ENCODE measurements at places on chromosomes 13 and 19.

DNA sequence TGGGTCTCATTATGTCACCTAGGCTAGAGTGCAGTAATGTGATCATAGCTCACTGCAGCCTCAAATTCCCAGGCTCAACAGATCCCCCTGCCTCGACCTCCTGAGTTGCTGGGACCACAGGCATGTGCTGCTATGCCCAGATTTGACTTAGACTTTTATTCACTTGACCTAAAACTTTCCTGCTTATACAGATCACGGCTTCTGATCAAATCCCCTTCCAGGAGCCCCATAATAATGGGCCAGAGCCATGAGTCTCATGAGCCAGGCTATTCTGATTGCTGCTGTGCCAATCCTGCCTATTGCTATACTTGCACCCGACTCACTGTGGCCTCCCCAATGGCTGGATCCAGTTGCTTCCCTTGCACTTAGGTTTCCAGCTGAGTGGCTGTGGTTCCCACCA lies 42.0 kb downstream of the C1QTNF9 start:
- DNase-seq, result no peak

- no peak for DNase-seq
Measured at GRCh38 chr19:16106121-16106520, 5.6 kb upstream of the RAB8A start.

DNA sequence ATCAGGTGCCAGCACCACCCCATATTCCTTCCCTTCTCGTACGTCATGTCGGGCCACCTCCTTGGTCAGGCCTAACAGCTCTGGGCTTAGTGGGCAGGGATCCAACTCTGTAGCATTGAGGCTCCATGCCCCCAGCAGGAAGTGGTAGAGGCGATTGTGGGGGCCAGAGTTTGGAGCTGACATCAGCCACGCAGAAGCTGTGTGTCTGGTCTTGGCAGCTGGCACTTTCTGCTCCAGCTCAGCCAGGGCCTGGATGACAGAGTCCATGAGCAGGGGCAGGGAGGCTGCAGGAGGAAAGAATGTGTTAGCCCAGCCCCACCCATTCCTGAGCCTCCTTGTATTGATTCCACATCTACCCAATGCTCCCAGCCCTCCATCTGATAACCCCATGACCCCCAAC lies 3.0 kb downstream of the PGLYRP2 start:
- DNase-seq, result no peak

GRCh38 chr19:50897612-50898011 lies 13.6 kb downstream of the KLK4 start:
- DNase-seq, result no peak

GRCh38 chr13:82833923-82834322 lies 1048.4 kb downstream of the SLITRK1 start:
- DNase-seq, result no peak

- DNase-seq, result peak; percentile 69
Measured at GRCh38 chr19:12983542-12984142, 11.6 kb upstream of the NFIX start.

GRCh38 chr13:98916403-98916802 lies 61.5 kb downstream of the DOCK9 start:
- DNase-seq, result no peak

DNA sequence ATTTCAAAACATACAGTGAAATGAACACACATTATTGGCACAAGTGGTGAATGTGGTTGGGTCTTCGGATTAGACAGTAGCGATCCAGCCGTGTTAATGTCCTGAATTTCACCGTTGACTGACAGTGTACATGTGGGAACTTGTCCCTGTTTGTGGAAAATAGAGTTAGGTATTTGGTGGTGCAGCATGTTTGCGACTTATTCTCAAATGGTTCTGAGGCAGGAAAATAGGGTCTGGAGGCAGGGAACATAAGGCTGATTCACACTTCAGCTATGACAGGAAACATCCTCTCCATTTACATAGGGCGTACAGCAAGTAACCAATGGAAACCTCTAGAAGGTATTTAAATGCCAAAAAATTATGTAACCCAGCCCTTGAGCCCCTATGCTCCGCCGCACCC lies 4.2 kb downstream of the LGALS7B start:
- no peak for DNase-seq

- no peak for DNase-seq
Measured at GRCh38 chr13:39200249-39200910, 162.1 kb downstream of the NHLRC3 start.

DNA sequence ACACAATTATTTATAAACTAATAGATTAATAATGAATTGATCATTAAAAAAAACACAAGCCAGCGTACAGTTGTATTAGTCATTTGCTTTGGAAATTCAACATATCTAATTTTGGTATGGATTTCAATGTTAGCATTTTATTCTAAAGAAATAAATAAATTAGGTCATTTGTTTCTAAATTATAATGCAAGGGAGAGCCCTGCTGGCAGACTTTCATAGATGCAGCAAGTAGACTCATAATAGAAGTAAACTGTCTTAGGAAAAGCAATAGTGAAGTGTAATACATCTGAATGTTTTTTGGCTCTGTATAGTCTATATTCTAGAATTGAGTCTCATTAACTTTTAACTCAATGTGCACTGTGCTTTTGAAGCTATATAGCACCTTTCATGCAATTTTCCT lies 982.4 kb upstream of the MIR17HG start:
- no peak for DNase-seq

- no peak for DNase-seq
Measured at GRCh38 chr19:35940078-35940775, 4.1 kb downstream of the LRFN3 start.

DNA sequence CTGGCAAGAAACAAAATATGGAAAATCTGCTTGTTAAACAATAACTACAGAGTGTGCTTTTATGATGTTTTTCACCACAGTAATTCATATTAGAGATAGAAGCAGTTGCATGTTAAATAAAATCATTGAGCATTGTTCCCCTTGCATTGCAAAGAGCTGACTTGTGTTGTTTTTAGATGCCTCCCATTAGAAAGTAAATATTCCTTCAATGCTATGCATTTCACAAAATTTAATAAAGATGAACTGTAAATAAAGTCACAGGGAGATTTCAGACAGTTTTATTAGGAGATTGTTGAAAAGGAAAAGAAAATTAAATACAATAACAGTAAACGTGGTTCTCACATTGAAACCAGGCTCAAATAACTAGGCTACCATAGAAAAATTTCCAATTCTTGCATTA lies 429.3 kb downstream of the DACH1 start:
- DNase-seq, result no peak

DNA sequence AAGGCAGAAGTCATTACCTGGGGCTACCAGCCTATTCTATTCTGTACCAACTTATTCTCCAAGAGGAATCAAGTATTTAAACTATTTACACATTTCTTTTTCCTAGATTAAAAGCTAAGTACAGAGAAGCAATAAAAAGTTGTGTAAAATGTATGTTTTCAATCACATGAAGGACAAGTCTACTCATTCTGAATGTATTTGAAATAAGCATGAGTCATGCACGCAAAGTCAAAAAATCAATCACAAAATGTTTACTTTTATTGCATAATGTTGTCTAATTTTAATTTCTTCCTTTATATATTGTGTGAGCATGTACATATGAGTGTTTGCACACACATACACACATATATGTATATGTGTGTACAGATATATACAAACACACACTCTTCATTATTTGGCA lies 136.7 kb downstream of the DACH1 start:
- no peak for DNase-seq

DNA sequence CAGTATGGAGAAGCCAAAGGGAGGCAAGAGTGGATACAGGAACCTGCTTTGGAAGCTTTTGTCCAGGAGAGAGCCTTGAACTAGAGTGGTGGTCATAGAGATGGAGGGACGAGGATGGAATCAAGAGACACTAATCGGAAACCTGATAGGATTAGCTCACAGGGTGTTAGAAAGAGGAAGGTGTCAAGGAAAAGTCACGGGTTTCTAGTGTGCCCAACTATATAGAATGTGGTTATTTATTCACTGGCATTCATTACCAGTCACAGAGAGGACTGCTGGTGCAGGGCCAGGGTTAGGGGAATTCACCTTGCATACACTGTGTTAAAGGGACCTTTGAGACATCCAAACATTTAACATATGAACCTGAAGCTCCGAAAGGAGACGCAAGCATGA lies 43.4 kb upstream of the URAD start:
- no peak for DNase-seq

GRCh38 chr13:80444240-80445015 lies 103.5 kb upstream of the SPRY2 start:
- DNase-seq, result no peak

GRCh38 chr13:59480396-59481259 lies 683.1 kb downstream of the DIAPH3 start:
- no peak for DNase-seq

DNA sequence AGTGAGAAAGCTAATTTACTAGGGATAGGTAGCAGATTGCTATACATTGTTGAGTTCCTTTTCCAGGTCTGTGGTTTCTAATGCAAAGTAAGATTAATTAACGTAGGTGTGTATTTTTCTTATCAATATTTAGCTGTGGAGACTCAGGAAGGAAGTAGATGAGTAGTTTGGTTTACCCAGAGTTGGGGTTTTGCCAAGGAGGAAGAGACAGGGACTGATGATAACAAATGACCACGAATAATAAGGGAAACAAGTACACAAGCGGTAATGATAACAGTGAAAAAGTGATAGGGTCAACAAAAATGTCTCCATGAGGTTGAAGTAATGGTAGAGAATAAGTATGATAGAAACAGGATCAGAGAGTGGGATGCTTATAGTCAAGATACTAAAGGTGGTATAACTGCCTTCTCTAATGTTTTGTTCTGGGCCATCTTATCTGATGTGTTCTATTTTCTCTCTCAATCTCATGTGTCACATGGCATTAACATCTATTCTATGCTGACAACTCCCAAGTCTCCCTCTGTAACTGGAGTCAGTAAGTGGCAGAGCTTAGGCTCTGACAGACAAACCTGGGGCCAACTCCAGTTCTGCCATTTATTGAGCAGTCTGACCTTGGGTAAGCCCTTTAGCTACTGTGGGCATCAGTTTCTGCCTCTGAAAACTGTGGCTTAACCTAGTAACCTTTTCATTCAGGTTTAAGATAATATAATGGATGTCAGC lies 8.8 kb downstream of the OBI1 start:
- no peak for DNase-seq

- DNase-seq, result no peak
Measured at GRCh38 chr19:4868286-4868834, 893 bp upstream of the PLIN3 start.

DNA sequence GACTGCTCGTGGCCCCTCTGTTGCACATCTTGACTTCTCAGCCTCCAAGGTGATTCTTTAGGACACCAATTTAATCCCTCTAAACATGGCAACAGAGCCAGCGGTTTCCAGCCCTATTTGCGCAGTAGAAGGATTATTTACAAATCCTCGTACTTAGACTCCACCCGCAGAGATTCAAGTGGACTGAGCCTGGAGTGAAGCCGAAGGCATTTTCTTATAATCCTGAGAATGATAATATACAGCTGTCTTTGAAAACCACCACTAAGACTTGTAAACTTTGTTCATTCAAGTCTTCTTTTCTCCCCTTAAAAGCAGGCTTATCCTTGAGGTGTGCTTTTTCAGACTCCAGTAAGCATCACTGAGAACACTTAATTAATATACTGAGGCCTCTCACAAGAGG lies 4.8 kb upstream of the DPRX start:
- DNase-seq, result no peak

DNA sequence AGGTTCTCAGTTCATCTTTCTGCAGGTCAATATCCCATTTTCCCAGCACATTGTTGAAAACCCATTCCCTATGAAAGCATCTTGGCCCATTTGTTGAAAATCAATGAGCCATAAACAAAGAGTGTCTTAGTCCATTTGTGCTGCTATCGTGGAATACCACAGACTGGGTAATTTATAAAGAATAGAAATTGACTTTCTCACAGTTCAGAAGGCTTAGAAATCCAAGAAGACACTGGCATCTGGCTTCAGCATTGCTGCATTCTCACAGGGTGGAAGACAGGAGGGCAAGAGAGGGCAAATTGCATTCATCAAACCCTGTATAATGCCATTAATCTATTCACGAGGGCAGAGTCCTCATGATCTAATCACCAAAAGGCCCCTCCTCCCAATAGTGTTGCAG lies 34.1 kb downstream of the ZNF823 start:
- DNase-seq, result no peak

DNA sequence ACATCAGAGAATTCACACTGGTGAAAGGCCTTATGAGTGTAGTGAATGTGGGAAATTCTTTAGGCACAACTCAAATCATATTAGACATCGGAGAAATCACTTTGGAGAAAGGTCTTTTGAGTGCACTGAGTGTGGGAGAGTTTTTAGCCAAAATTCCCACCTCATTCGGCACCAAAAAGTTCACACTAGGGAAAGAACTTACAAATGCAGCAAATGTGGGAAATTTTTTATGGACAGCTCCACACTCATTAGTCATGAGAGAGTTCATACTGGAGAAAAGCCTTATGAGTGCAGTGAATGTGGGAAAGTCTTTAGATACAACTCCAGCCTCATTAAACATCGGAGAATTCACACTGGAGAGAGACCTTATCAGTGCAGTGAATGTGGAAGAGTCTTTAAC lies 10.1 kb downstream of the ZNF17 start:
- no peak for DNase-seq

DNA sequence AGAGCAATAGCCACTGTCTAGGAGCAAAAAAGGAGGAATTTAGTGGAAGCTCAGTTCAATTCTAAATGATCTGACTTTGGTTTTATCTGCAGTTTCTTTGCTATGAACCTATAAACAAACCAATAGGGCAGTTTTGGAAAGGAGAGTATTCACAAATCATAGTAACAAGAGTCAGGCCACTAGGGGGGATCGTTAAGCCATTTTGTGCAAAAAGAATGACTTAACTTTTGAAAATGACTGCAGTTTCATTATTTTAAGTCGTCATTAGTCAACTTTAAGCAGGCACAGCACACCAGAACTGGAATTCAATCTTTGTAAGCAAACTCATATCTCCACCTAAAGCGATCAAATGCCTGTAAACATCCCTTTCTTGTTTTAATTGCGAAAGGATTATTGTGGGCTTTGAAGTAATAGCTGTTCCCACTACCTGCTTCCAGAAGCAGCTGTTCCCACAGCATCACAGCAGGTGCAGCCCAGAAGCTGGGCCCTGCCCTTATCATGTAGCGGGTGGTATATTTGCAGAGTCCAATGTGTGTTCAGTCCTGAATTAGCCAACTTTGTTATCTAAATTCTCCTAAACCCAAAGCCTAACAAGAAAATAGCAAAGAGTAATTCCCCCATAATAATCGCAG lies 51.5 kb downstream of the SOX21 start:
- DNase-seq, result no peak

DNA sequence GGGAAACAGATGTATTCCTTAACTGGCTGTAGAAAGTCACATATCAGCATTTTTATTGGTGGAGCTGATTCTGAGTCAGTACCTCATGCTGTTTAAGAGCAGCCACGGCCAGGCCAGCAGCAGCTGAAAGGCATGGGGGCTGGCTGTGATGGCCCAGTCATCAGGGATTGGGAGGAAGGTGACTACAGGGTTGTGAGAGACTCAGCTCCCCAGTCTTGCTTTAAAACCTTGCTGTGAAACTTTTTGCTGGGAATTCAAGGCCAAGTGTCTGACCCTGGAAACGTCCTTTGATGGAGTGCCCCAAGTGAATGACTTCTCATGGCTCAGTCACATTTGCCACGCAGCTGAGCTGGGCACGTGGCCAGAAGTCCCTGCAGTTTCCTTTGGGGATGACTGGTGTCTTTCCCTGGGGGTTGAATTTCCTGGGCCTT lies 39.1 kb upstream of the RNF113B start:
- DNase-seq, result no peak

GRCh38 chr13:74226791-74227475 lies 92.7 kb upstream of the KLF12 start:
- DNase-seq, result no peak

- no peak for DNase-seq
Measured at GRCh38 chr13:50353651-50354415, 338.6 kb downstream of the KCNRG start.
